ENCODE measurements at places on chromosomes 7 and 10.

DNA sequence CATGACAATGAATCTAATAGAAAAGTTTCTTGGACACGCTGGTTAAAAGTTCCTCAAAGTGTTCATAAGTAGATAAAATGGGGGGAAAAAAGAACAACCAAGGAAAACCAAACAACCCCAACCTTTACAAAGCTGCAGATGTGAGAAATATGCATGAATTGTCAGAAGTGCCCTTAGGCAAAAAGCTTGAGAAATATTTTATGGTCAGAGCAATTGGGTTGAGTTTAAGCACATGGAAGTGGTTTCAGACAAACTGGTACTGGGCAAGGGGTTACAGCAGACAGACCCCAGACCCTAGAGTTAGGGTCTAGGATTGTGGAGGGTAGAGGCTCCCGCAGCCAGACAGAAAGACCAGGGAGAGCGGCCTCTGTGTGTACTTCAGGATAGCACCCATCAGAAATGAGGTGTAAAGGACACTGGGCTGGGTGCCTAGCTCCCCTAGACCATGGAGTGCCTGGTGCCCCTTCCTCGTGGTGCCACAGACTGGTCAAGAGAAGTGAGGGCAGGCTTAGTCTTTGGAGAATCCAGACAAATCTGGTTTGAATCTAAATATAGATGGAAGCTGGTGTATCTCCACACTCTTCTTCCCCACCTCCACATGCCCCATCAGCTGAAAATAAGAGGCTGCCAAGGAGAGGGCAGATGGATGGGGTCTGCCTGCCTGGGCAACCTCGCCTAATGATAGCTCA is 37.3 kb downstream of the PNLIPRP2 start:
- DNase-seq = no peak

DNA sequence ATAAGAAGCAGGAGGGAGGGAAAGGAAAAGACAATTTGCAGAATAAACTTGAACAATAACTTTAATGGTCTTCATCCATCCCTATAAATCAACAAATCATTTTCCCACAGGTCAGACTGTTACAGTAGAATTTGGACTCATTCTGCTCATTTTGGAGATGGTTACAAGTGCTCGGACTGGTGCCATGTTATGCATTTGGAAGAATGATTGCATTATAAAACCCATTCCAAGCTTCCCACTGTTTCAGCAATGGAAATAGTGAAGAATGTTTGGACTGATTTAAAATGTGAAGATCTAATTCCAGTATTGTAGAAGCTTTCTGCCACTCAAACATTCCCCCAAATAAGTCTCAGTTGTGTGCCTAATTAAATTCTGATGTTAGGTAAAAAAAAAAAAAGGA is 99.7 kb upstream of the ZEB1 start:
- DNase-seq = no peak

DNA sequence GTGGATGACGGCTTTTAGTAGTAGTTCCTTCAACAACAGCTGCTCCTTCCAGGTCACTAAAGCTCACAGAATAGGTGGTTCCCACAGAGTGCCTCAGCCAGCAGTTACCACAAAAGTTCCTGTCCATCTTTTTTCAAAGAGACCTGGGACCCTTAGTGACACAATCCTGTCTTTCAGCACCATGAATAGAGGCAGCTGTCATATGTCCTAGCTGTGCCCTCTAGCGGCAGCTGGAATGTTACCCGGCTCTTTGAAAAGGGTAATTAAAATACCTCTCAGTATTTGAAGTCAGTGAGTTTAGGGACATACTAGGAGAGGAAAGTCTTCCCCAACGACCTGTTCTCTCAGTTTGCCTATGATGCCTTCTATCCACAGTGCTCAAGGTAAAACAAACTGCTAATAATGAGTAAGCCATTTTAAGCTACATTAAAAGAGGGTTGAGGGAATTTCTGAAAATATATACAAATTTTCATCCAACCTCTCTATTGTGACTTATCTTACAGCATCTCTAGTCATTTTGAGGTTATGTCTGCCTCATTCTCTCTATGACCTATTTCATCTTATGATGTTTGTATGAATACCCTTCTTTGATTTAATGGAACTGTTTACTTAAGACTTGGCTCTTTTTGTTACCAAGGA is 290.8 kb downstream of the NXPH1 start:
- no peak for DNase-seq

- no peak for DNase-seq
Measured at GRCh38 chr10:8045726-8046494, 8.6 kb upstream of the GATA3 start.

GRCh38 chr7:30805931-30806330 is 34.7 kb downstream of the MINDY4 start:
- no peak for DNase-seq

- no peak for DNase-seq
Measured at GRCh38 chr10:124085680-124086079, 7.7 kb downstream of the CHST15 start.

GRCh38 chr10:95864906-95865813 is 42.6 kb upstream of the CC2D2B start:
- no peak for DNase-seq
